GM20000 (cell line): ENCODE measurements at places on chromosomes 4 and X.

DNA sequence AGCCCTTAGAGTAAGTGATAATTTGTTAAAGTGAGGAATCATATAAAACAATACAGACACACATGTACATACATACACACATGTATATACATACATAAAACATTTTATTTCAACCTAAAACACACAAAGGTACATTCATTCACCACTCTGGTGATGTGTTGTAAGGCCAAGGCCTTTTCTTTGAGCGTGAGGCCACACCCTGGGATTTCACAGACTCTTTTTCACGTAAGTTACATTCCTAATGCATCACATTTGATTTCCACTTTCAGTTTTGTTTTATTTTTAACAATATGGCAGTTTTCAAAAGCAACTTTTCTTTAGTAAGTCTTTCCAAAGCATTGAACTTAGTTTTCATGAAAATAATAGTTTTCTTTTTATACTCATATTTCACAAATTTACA is 170.7 kb downstream of the COL4A6 start:
- no peak for DNase-seq

- no peak for DNase-seq
Measured at GRCh38 chr4:8191136-8191747, 7.8 kb upstream of the SH3TC1 start.

DNA sequence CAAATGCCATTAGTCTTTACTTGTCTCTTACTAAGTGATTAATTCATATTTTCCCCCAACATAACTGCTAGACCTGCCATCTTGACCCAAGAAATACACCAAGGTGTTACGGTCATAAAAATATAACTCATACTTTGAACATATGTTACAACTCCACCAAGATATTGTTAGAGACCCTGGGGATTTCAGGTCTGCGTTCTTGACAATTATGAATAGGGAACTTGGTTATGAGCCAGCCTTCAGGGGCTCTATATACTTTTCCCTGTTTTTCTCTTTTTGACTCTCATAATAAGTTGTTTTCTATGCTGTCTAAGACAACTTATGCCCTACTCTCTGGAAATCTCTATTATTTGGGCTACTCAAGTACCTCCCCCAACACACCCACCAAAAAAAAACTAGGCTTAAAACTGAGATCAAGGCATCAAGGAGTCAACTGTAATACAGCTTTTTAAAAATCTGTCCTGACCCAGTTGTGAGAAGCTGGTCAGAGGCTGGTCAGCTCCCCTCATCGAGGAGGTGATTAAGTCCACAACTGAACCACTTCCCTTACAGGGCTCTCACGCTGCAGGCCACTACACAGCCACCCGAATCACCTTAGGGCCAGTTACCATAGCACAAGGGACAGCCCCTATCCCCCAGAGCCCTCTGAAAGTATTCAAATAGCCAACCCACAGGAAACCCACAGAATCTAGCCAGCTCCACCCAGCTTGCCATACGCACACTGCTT is 10.5 kb upstream of the TLR3 start:
- peak; percentile 83 for DNase-seq

- no peak for DNase-seq
Measured at GRCh38 chr4:38679921-38680320, 15.9 kb downstream of the KLF3 start.

DNA sequence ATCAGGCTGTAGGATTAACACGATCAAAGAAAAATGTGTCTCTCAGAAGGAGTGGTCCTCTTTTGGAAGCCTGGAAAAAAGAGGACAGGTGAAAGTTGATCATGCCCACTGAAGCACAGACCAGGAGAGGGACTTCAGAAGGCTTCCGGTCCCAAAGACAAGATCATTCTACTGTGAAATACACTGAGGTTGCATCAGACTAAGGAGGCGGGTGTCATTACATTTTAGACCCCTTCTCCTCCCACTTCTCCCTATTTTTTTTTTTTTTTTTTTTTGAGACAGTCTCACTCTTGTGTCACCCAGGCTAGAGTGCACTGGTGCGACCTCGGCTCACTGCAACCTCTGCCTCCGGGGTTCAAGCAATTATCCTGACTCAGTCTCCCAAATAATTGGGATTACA is 67.5 kb downstream of the RBM47 start:
- no peak for DNase-seq

GRCh38 chrX:55119271-55119670 is 30.5 kb downstream of the PAGE2 start:
- DNase-seq: no peak

- DNase-seq: no peak
Measured at GRCh38 chr4:177413656-177414055, 28.6 kb downstream of the AGA start.

DNA sequence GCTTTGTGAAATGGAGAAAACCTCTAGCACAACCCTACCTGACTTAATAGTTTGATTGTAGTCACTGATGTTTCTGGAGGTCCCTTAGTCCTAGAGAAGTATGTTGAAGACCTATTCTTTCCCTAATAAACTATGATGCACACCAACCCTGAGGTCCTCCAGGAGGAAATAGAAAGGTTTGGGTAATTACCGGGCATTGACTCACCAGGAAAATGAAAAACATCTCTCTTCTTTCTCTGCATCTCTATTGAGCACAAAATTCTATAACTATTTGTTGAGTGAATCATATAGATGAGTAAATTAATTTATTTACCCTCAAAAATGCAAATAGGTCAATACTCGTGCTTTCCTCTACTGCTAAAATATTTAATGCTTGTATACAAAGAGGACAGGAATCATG is 582.4 kb upstream of the FAM241A start:
- DNase-seq: no peak

- DNase-seq: no peak
Measured at GRCh38 chr4:88582493-88582892, 9.8 kb upstream of the HERC3 start.

DNA sequence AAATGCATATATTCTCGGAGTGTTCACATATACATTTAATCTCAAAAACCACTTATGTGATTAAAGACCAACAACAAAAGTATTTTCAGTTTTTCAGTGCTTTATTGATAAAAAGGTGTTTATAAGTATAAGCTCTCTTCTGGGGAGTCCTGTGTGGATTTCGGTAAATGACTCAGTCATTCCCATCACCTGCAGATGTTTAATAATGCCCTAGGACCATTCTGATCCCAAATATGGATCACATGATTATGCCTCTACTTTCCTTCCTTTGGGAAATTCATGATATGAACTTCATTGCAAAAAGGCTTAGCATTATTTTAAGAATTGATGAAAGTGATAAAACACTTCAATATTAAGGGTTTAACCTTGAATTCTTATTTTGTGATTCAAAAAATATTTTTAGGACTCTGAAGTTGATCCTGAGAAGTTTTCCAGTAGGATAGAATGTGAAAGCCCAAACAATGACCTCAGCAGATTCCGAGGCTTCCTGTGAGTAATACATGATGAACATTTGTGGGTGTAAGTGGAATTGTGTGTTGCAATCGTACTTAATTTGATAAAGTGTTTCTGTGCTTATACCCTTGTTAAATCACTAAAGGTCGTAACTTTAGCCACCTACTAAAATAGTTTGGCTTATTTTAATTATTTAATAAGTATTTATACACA is 40.2 kb downstream of the ATP10D start:
- no peak for DNase-seq

GRCh38 chr4:71107726-71108125 is 114.3 kb downstream of the DCK start:
- DNase-seq: no peak

GRCh38 chr4:140116442-140117104 is 37.4 kb downstream of the MAML3 start:
- no peak for DNase-seq

DNA sequence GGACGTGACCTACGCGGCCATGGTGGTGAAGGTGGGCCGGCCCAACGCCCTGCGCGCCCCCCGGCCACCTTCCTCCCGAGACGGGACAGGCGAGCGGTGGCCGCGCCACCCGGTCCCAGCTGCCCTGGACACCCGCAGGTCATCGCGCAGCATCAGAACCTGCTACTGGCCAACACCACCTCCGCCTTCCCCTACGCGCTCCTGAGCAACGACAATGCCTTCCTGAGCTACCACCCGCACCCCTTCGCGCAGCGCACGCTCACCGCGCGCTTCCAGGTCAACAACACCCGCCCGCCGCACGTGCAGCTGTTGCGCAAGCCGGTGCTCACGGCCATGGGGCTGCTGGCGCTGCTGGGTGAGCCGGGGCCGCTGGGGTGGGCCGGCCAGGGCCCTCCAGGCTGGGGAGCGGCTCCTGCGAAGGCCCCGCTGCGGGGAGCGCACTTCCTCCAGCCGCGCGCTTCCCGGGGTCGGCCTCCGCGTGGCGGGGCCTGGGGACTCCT is 9.0 kb upstream of the SLC26A1 start:
- no peak for DNase-seq

GRCh38 chrX:55135171-55135570 is 46.4 kb downstream of the PAGE2 start:
- no peak for DNase-seq

- no peak for DNase-seq
Measured at GRCh38 chr4:24850674-24851073, 55.3 kb downstream of the SOD3 start.

DNA sequence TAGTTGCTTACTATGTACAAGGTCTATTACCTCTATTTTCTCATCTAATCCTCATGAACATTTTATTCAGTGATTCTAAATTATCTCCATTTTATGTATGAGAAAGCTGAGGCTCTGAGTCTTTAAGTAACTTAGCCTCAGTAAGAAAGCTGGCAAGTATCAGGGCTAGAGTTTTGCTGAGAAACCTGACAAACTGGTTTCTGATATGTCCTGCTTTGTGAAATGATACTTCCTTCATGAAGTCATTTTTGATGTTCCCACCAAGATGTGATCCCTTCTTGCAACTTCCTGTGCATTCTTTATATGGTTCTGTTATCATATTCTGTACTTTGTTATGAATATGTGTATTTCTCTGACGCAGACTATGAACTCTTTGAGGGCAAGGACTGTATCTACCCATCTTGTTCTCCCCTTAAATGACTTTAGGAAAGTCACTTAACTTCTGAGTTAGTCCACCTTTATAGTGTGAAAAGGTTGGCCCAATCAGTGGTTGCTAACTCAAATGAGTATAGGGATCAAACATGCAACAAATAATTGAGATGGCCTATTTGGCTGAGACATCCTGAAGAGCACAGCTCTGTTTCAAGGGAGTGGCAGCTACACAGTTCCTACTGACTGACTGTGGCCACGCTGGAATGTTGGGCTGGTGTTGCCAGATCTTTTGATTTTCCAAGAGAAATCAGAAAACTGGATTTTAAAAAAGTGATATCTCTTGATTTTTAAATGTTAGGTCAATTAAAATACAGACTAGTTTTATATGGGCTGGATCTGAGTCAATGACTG is 127.9 kb upstream of the AMOT start:
- no peak for DNase-seq

DNA sequence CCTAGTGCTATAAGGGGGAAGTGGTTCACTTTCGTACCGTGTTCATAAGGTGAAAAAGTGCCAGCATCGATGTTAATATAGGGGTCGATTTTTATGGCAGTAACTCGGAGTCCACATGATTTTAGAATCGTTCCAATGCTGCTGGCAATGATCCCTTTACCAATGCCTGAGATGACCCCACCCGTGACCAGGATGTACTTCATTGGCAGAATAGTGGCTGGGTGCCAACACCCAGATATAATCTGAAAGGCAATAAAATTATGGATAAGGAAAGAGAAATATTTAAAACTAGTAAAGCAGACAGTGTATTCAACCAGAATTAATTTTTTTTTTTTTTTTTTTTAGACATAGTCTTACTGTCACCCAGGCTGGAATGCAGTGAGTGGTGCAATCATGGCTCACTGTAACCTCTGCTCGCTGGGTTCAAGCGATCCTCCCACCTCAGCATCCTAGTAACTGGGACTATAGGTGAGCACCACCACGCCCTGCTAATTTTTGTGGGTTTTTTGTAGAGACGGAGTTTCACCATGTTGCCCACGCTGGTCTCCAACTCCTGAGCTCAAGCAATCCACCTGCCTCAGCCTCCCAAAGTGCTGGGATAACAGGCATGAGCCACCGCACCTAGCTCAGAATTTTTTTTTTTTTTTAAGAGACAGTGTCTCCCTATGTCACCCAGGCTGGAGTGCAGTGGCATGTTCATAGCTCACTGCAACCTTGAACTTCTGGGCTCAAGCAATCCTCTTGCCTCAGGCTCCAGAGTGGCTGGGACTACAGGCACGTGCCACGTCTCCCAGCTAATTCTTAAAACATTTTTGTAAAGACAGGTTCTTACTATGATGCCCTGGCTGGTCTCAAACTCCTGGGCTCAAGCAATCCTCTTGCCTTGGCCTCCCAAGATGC is 9.5 kb downstream of the CTPS2 start:
- no peak for DNase-seq

DNA sequence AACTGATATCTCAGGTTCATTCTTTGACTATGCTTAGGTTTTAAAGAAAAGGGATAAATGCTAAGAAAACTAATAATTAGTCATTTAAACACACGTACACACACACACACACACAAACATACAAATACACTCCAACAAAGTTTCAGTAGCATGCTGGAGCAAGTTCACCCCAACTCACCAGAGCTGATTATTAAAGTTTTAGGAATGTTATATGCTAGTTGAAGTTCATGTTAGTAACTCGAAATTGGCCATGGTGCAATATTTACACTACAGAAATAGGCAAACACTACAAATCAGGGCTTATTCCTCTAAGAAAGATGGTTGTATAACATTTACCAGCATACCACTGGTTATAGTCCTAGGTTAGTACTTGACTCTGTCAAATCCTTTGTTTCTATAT is 384.0 kb upstream of the DIPK2B start:
- no peak for DNase-seq

- DNase-seq: no peak
Measured at GRCh38 chrX:132267392-132267791, 48.1 kb upstream of the RAP2C start.

DNA sequence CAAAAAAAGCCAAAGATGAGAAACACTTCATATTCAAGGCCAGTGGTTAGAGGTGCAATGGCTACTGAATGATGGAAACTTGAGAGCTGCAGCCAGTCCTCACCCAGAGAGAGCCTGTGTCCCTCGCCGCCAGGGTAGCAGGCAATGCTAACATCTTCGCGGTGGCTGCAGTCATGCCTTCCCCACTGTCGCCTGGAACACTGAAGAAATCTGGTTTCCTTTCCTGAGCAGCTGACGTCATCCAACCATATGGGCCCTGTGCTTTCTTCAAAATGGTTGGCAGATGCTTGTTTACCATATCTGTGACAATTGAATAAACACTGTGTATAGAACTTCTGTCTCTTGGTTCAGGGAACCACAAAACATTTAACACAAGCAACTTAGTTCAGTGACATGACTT is 39.7 kb downstream of the PRSS12 start:
- DNase-seq: no peak

GRCh38 chr4:169761846-169762245 is 4.1 kb upstream of the HPF1 start:
- no peak for DNase-seq

- no peak for DNase-seq
Measured at GRCh38 chr4:154164931-154165839, 326.4 kb downstream of the DCHS2 start.
